ENCODE measurements at places on chromosomes 16 and 17.

DNA sequence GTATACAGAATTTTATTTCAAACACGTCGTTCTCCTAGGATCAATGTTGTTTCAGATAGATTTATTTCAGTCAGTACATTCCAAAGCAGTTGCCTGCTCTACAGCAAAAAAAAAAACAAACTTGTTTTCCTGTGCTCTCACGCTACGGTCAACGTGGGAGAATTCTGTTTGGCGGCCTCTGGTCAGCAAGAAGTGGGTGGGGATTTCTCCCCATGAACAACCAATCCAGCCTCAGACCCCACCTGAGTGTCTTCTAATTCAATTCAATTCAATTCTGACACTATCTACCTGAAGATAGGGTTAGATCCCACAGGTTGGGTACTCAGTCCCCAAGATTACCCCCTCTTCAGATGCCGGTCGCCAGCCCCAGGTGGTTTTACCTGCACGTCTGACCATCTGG, 22.1 kb downstream of the C17orf58 start:
- no peak for DNase-seq

DNA sequence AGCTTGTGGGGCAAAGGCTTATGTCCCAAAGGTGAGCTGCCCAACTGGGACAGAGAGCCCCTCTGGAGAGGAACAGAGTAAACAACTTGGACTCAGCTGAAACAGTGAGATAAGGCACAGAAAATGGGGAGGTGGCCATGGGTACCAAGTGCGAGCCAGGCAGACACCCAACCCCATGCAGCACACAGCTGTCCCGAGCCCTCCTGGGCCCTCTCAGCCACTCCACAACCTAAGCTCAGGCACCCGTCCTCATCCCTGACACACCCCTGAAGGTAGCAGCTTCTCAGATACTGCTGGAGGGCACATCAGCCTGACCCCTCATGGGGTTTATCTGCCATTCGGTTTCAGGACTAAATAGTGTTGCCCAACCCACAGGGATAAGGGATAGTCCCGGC, 4.8 kb upstream of the GFOD2 start:
- no peak for DNase-seq

- DNase-seq = no peak
Observed at GRCh38 chr17:79557276-79558090, 53.4 kb downstream of the RBFOX3 start.

DNA sequence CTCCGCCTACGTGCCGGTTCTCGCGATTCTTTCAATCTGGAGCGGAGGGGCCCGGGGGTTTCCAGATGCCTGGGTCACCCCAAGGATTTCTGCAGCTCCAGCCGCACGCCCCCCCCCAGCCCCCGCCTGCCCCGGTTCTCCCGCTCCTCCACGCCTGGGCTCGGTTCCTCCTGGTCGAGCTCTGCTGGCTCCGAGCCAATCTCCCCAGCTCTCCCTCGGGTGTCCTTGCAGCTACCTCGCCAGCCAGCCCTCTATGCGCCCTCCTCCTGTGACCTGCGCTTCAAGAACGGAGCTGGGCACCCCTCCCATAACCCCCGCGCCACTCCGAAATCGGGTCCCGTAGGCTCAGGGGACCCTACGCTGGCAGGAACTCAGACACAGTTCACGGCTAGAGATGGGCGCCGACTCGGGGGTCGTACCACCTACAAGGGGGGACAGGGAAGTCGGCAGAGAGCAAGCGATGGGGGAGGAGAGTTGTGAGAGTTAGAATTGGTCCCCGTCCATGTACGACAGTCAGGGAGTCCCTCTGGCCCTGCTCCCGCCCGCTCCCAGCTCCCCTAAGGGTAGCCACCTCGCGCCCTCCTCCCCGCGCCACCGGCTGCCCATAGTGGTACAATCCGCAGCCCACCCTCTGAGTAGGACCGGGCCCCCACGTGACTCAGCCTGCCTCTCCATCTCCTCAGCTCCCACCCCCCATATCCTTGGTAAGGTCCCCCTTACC, 961 bp downstream of the FGF11 start:
- DNase-seq = no peak

DNA sequence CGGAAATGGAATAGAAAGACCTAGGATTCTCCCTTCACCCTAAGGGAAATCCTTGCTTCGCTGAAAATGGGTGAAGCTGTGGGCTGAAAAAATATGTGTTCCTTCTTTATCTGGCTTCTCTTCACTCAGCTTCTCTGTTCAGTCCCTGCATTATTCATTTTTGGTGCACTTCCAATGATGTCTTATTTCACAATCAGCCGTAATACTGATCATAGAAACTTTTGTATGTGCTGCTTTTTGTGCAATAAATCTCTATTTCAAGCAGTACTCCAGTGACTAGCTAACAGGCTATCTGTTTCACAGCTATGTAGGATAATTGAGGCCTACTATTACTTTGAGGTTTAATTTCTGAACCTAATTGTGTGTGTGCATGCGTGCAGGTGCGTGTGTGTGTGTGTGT, 144.6 kb downstream of the FOXL1 start:
- DNase-seq = no peak

GRCh38 chr17:6374761-6375312, 60.1 kb downstream of the AIPL1 start:
- peak; percentile 45 for DNase-seq

DNA sequence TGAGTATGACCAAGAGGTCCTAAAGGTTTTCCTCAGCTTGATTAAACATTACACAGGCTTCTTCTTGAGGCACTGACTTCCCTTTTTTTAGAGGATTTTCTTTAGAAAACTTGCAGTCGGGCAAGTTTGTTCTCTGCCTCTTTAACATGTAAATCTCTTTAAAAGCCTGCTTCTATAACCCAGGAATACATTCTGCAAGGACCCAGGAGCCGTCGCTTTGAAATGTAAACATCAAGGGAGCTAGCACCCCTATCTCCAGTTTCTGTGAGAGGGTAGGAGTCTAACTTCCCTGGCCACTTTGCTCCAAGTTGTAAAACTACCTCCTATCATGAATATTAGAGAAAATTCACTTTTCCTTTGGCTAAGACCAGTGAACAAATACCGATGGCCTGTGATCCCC, 201.5 kb upstream of the CPHXL start:
- DNase-seq = no peak

DNA sequence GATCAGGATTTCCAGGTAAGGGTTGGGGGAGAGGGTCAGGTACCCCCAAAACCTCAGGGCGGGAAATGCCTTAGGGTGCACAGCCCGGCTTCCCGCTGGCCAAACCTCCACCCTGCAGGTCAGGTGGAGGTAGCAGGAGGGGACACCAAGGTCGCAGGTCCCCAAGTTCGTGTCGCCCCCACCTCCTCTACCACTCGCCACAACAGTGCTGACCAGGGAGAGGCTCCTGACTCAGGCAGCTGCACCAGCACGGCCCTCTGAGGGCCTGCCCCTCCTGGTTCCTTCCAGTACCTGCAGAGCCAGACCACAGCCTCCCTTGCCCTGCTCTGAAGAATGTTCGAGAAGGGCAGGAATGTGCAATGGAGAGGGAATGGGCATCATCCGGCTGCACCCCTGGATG, 3.9 kb downstream of the MRPL28 start:
- no peak for DNase-seq

DNA sequence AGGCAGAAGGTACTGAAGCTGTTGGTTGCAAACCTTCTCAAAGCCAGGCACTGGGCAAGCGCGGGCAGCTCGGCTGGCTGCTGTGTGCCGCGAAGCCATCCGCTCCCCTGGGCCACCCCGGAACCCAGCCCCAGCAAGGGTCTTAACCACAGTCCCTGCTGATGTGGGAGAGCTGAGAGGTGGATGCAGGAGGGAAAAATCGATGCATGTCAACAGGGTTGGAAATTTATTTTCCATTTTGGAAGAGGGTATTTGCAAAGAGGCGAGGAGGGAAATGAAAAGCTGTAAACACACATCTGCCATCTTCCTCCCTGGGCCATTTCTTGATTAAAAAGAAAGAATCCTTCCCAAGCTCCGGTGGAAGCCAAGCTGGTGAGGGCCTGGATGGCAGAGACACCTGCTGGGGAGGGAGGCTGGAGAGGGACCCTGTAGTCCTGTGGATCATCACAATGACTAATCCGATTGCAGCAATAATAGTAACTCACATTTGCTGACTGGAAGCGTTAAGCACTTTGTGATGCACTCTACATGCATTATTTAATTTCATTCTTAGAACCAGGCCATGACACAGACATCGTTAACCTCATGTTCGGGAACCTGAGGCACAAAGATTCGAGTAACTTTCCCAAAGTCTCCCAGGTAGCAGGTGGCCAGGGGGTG, 13.9 kb upstream of the TBX2 start:
- no peak for DNase-seq

DNA sequence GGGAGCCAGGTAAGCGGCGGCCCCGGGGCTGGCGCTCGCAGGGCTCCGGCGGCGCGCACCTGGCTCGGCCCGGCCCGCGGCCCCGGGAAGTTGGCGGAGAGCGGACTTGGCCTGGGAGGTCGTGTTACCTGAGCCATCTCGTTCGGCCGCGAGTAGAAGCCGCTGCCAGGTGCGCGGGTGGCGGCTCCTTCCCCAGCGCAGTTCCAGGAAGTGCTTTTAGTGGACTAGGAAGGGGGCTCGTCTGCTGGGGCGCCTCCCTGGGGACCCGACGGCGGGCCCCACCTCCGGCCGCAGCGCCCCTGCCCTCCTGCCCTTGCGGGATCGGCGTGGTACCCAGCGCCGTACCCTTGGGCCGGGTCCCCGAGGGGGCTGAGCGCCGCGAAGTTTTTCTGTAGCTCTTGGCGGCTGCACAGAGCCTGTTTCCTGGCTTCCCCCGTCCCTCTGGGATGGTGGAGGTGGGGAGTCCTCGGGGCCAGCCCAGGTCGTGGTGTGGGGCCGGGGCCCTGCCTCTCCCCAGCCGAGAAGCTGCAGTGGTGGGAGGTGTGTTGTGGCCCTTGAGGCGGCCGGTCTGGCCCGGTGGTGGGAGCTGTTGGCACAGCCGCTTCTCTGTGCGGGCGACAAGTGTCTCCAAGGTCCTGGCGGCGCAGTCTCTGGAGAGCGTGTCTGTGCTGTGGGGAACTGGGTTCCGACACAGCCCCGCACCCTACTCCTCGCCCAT, 96.9 kb downstream of the RAB11FIP4 start:
- DNase-seq = no peak

DNA sequence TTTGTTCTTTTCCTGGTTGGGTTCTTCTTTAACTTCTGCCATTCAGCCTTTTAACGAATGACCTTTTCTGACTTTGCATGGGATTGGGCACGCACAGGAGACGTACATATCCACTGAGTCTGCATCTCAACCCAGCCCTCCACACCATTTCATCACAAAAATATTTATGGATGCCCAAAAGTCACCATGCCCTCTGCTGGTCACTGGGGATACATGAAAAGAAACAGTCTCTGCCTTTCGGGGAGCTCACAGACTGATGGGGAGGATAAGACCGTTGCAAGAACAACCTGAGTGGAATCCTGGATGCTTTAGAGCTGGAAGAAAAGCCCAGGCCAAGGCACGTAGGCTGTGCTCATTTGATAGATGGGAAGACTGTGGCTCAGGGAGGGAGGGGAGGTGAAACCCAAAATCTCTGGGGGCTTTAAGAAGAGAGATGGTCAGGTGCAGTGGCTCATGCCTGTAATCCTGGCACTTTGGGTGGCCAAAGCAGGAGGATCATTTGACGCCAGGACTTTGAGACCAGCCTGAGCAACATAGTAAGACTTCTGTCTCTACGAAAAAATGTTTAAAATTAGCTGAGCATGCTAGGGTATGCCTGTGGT, 7.9 kb upstream of the MT2A start:
- DNase-seq = peak; percentile 52

DNA sequence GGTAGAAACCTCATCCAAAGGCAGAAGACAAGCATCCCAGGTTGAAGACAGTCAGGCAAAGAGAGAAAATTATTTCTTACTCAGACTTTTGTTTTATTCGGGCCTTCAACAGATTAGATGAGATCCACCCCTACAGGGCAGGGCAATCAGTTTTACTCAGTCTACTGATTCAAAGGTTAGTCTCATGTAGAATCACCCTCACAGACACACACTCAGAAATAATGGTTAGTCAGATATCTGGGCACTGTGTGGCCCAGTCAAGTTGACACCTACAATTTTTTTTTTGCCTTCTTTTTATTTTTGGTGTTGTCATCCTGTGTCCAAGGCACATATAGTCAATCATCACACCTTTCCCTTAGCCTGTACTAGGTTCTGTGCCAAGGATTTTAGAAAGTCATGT, 729.8 kb downstream of the WWOX start:
- DNase-seq = no peak

DNA sequence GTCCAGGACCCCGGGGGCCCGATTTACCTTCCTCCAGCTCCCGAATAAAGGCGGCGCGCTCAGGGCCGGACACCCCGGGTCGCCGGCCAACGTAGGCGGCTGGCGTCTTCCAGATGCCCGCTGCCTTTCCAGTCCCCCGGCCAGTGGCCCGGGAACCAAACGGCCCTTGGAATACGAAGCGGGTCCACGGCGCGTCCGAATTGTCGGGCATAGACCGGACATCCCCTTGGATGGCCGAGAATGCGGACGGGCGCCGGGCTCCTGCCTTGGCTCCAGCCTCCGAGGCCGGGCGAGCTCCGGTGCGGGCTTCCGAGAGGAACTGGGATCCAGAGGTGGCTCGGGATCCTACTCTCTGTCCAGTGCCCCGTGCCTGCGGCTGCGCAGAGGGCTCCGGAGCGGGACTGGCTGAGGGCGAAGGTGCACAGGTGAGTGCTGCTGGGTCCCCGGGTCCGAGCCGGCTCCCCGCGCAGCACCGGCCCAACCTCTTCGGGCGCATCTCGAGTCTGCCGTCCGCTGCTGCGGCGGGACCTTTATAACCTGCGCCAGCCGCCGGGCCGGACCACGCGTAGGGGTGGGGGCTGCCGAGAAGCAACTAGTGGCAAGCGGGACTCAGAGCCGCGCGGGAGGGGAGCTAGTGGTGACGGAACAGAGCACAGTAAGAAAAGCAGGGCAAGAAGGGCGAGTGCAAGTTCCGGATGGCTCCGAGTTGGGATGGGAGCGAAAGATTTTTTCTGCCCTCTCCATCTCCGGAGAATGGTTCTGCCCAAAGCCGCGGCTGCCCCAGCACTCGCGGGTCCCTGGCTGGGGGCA, at the start of gene HAP1:
TSS of gene HAP1 (minus strand) at position 505 of the 810 bp plus-strand sequence. CDS start at position 496, 9 bp downstream.
- DNase-seq = no peak

DNA sequence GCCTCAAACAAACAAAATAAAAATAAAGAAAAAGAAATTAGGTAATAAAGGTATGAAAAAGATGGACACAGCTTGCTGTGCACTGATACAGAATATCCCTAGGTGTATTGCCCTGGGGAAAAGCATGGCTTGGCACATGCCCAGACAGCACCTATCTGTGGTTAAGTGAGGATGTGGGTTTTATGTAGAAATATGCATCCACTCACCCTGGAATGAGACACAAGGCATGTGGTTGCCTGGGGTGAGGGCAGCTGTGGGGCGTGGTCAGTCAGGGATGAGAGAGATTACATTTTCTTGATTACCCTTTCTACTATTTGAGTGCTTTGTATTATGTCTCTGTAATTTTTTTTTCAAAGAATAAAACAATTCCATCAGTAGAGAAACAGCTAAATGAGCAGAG, 6.9 kb downstream of the PLLP start:
- peak; percentile 84 for DNase-seq

DNA sequence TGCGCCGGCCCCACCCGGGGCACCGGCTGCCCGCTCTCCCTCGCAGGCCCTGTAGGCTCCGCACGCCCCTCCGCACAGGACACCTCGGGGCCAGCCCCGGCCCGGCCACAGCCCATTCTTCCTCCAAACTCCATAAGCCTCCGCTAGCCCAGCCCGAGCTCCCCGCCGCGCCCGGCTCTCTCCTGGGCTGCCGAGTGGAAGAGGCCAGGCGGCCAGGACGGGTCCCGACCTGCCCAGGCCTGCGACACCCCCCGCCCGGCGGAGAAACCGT, 397 bp downstream of the NCOR1 start:
- no peak for DNase-seq
